ENCODE measurements at places on chromosomes 1 and 21. TPM values are rescaled to one million over a fixed set of nuclear protein-coding genes. Genes with fewer than 3 reads are reported as not detected.

The CR1L gene
- total RNA-seq: not detected

The LAD1 gene
- total RNA-seq: not detected

The VANGL2 gene
- total RNA-seq: 0.12 TPM

The HSD11B1 gene
- total RNA-seq: 4.5 TPM

The SPRR5 gene
- total RNA-seq: not detected

The PEAR1 gene
- not detected for total RNA-seq

The SLFNL1 gene
- total RNA-seq: 0.14 TPM

The CFHR5 gene
- total RNA-seq: not detected

The CCDC181 gene
- 0.11 TPM for total RNA-seq

The KIAA0040 gene
- total RNA-seq: 26.1 TPM

The C1orf115 gene
- 0.78 TPM for total RNA-seq

The PLA2G2A gene
- total RNA-seq: not detected

The NR1I3 gene
- total RNA-seq: not detected

The HCN3 gene
- total RNA-seq: 2.3 TPM

The ERVH48-1 gene
- total RNA-seq: 0.91 TPM

The MCOLN2 gene
- 43.5 TPM for total RNA-seq

The TLR5 gene
- 0.56 TPM for total RNA-seq

The TMEM125 gene
- total RNA-seq: not detected

The MX1 gene
- total RNA-seq: 169 TPM

The KCNA3 gene
- total RNA-seq: 20.0 TPM

The ACTRT2 gene
- total RNA-seq: not detected

The GPR3 gene
- total RNA-seq: 1.3 TPM

The DCST1 gene
- total RNA-seq: not detected

The PLPP3 gene
- not detected for total RNA-seq

The NFYC gene
- total RNA-seq: 53.6 TPM

The PIK3CD gene
- 96.4 TPM for total RNA-seq

The PLEKHM2 gene
- total RNA-seq: 50.1 TPM

The ATP5IF1 gene
- 195 TPM for total RNA-seq

The KCNK2 gene
- not detected for total RNA-seq

The TRNP1 gene
- 0.69 TPM for total RNA-seq

The FLG2 gene
- total RNA-seq: not detected

The CHI3L2 gene
- total RNA-seq: 12.7 TPM

The CENPF gene
- 107 TPM for total RNA-seq

The EFNA3 gene
- 6.9 TPM for total RNA-seq

The PRRX1 gene
- total RNA-seq: not detected

The GJB5 gene
- not detected for total RNA-seq

The LCE3E gene
- total RNA-seq: not detected

The SERPINC1 gene
- total RNA-seq: not detected

The FMOD gene
- total RNA-seq: 0.98 TPM

The CDKN2C gene
- 9.2 TPM for total RNA-seq

The TIE1 gene
- total RNA-seq: not detected

The PPCS gene
- 47.3 TPM for total RNA-seq

The RGS7 gene
- not detected for total RNA-seq

The FBXO2 gene
- 2.1 TPM for total RNA-seq

The SLC9A1 gene
- total RNA-seq: 15.6 TPM

The GFI1 gene
- 47.7 TPM for total RNA-seq

The CFAP45 gene
- total RNA-seq: 1.1 TPM
